Cerebellum (tissue), 4 donors: ENCODE measurements at places on chromosomes 6 and 20.
A peak's percentile ranks its signal among the peaks of the same experiment; 100 is the strongest.

- DNase-seq: no peak
These were observed 14.8 kb upstream of the CD164 start for GRCh38 chr6:109397020-109397419.

DNA sequence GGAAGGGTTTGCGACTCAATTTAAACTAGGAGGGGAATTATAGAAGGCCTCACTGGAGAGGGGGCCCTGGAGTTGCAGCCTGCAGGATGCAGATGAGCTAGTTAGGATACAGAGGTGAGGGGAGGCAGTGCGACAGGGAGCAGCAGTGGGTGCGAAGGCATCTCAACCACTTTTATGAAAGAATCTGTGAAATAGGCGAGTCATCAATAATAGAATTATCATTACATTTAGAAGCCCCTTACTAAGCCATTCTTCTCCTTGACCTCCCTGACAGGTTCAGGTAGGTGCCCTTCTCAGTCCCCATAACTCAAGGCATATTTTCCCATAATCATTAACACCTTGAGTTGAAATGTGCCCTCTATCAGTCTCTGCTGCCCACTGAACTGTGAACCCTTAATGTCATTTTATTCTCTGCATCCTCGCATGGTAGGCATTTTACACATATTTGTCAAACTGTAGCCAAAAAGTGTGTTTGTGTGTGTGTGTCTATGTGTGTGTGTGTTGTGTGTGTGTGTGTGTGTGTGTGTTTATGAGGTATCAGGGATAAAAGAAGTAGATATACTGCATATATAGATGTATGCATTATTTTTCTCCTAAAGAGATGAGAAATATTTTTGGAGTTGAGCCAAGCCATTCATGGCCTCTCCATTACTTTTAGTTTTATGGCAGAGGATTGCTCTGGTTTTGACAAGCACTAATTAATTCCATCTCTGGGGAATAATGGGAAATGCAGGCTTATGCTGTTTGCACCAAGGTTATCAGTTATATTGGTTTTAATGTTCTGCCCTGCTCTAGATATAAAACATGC is 898.8 kb downstream of the KIF16B start:
- DNase-seq: no peak

GRCh38 chr20:40899344-40899743 is 129.3 kb upstream of the TOP1 start:
- no peak for DNase-seq

DNA sequence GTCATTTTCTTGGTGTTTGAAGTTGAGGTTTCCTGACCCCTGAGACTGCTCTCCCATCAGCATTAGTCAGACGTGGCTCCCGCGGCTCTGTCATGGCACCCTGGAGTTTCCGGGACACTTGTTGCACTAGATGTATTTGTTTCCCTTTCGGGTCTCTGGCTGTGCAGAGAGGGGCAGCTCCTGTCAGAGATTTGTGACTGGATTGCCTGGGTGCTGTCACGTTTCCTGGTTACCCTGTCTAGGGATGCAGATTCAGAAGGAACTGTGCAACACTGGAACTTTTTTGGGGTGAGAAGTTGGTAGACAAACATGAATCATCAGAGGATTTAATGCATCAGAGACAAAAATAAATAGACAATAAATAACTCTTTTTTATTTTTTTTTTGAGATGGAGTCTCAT is 431.8 kb upstream of the MAN1A1 start:
- DNase-seq: no peak

GRCh38 chr6:136706430-136706829 is 85.8 kb downstream of the MAP3K5 start:
- DNase-seq: peak; percentile 88

DNA sequence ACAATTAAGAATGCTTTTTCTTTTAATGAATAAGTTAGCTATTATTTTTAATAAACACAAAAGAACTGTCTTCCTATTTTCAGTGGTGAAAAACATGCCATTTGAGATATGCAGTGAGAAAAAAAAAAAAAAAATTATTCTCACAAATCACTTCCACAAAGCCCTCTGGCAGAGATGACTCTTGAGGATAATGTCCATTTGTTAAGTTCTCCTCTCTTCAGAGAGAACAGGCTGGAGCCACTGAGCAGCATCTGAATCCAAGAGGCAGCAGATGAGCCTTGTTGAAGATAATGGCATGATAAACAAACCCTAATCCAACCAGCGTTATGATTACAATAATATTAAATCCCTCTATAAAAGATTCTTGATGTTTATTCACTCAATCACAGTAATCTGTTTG is 105.0 kb downstream of the PTPRK start:
- no peak for DNase-seq
